Neural crest cell (in vitro differentiated cells): ENCODE measurements at places on chromosomes 11 and 22. TPM values are rescaled to one million over a fixed set of nuclear protein-coding genes. Genes with fewer than 3 reads are reported as not detected.

- no peak for DNase-seq
These were observed 6.1 kb downstream of the C11orf96 start for GRCh38 chr11:43948341-43949225.

GRCh38 chr22:49934891-49935557 lies 16.6 kb downstream of the CRELD2 start:
- DNase-seq = no peak

HBB gene
- total RNA-seq = not detected in 2 replicates

DNA sequence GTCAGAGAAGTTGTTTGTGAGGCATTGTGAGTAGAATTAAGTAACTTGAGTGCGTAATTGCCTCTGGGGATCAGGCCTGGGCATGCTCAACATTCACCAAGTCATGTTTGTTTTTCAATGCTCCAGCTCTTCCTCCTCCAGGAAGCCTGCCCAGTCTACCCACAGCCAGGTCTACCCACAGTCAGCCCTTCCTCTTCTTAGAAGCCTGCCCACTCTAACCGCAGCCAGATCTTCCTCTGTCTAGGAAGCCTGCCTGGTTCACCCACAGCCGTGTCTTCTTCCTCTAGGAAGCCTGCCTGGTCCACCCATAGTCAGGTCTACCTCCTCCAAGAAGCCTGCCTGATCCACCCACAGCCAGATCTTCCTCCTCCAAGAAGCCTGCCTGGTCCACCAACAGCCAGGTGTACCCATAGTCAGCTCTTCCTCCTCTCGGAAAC lies 25.0 kb downstream of the LRP5 start:
- no peak for DNase-seq

OTOG gene
- total RNA-seq = not detected in 2 replicates

- no peak for DNase-seq
These were observed 732.7 kb upstream of the TENM4 start for GRCh38 chr11:80173371-80174136.

- no peak for DNase-seq
These were observed 37.1 kb upstream of the CELSR1 start for GRCh38 chr22:46574438-46574992.

FAM227A gene
- 7.3 and 7.8 TPM in 2 replicates for total RNA-seq

DNA sequence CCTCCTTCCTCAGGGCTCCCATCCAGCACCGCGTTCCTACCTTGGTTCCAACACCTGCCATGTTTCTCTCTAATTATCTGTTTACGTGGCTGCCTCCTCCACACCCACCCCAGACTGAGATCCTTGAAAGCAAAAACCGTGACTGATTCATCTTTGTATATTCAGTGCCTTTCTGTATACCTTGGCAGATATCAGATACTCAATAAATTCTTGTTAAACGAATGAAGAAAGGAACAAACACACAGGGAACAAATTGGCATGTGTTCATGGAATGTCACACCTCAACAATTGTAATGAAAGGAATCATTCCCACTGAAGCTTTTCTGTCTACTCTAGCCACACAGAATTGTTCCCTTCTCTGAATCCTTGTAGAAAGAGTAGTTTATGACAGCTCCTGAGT lies 20.4 kb upstream of the LRRC55 start:
- no peak for DNase-seq

GRCh38 chr11:27485930-27486773 lies 13.6 kb upstream of the LGR4 start:
- DNase-seq = peak; percentile 67

DNA sequence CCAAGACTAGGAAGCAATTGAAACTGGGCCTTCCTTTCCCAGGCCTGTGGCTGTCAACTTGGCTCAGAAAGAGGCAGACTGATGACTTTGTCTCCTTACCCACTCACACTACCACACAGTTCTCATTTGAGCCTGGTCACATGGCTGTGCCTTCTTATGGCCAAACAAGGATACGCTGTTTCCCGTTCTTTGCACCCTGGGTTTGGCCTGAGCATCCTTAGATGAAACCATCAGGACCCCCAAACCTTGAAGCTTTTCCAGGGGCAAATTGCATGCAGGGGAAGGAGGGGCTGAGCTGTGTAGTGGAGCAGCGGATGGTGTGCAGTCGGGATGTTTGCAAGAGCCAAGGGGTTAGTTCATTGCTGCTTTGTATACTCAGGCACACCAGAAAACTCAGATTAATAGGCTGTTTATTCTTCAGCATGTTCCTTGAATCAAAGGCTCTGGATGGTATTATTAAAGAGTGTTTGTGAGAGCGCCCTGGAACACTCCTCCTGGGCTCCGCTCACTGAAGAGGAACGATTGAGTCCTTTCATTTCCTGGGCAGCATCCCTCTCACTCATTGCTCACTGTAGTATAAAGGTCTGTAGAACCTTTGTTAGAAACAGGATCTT lies 69.8 kb downstream of the ARFGAP2 start:
- DNase-seq = no peak

- DNase-seq = no peak
These were observed 76.0 kb downstream of the EXT2 start for GRCh38 chr11:44171518-44171917.

AIFM3 gene
- 0.79 and 0.84 TPM in 2 replicates for total RNA-seq

DNA sequence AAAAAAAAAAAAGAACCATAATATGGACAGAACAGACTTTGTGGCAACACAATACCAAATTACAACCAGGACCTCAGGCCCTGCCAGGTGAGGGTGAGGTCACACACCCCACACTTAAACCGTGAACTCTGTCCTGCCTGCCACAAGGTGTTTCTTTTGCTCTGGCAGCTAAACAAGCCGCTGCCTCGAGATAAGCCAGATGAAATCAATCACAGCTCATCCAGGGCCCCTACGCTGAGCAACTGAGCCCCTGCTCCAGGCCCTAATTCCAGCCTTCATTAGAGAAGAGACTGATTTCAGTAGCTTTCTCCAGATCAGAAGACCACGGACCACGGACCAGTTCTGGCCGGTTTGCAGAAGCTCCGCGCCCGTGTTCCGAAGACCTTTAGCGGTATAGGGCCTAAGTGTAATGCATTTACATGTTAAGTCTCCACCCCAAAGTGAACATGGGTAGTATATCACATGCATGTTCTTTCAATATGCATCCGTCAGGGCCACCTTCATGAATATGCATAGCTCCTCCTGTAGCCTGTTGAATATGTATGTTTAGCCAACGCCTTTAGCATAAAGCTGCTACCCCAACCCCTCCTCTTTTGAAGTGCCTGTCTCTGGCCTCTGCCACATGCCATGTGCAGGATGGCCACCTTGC lies 14.8 kb upstream of the RAC2 start:
- DNase-seq = no peak

DNA sequence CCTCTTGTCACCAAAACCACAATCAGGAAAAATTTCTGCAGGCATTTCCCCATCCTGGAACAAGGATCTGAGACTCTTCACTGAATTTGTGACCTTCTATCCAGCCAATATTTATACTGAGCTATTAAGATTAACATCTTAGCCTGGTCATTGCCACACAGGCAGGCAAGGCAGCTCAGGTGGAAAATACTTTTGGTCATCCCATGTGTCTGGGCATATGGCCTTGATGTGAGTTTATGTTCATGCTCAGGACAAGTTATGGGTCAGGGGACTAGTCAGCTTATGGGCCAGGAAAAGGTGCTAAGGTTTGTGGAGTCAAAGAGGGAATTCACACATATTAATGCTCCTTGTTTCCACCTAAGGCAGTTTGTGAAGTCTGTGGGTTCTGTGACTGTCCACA lies 124.3 kb upstream of the TOP3B start:
- no peak for DNase-seq

DNA sequence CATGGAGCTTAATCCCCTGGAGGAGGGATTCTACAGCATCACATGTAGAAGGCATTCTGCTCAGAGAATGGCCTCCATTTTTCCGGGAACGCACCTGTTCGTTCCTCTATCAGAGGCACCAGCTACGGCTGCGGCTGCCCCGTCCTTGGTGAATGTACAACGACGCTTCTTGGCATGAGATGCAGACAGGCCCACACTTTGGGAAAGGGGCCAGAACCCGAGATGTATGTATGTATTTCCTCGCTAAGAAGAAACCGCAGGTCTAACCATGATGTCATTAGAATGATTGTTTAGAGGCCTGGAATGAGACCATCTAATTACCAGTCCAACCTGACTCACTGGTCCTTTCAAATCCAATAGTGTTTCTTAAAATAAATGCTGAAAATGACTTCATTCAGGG lies 1293.4 kb downstream of the TBC1D22A start:
- no peak for DNase-seq

OR51I1 gene
- not detected in 2 replicates for total RNA-seq

DNA sequence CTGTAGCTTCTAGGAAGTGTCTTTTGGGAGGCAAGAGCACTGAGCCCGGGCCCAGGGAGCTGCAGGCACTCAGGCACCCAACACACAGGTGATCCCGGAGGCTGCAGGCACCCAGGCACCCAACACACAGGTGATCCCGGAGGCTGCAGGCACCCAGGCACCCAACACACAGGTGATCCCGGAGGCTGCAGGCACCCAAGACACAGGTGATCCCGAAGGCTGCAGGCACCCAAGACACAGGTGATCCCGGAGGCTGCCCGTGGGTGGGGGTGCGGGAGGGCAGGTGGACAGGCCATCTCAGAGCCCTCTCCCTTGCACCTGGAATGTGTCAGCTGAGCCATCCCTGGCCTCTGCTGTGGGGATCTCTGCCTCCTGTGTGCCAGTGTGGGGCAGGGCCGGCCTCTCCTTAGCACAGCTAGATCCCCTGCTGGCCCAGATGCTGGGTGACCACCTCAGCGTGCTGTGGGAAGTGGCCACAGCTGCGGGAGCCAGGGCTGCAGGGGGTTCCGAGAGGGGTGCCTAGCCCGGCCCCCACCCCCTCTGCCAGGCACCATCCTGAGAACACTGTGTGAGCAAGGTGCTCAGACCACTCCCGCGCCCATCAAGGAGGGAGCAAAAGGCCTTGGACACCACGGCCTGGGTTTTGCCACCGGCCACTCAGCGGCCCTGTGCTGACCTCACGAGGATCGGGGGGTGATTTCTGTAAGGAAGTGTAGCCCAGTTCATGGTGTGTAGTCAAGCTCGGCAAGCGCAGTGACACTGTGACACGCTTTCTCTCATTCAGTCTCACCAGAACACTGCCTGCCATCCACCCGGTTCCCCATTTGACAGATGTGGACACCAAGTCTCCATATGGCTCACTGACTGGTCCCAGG lies 14.2 kb downstream of the MRGPRG start:
- no peak for DNase-seq

GRCh38 chr11:115980337-115981103 lies 476.3 kb upstream of the CADM1 start:
- DNase-seq = no peak

UBQLN3 gene
- not detected in 2 replicates for total RNA-seq

DNA sequence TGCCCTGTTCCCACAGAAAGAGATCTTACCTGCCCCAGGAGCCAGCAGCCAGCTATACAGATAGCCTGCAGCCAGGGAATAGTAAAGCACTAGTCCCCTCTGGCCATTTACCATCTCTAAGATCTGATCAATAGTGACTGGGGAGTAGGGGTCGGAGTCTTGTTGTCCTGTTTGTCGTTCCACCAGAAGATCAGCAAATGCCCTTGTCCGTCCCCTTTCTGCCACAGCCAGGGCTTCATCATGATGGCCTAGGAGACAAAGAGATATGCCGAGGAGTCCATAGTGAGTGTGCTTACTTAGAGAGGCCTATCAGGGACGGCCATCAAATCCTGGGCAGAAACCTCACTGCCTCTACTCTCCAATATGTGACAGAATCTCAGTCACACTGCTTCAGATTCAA lies 177.1 kb upstream of the PITPNB start:
- no peak for DNase-seq

GRCh38 chr11:45576461-45577215 lies 88.8 kb downstream of the CHST1 start:
- no peak for DNase-seq

DNA sequence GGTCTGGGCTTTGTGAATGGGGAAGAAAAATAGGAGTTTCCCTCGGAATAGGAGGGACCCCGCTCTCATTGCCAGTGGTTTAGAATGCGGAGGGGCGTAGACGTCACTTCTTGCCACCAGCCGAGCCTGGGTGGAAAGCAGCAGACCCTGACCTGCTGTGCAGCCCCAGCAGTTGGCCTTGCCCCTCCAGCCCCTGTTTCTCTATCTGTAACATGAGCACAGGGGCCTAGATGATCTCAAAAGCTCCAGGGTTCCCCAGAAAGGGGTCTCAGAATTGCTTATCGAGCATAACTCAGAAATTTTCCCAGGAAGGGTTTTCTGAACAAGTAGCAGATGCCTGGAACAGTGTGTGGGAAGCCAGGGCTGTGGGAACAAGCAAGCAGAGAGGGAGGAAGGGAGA lies 43.9 kb downstream of the C11orf91 start:
- DNase-seq = no peak

MUC15 gene
- not detected in 2 replicates for total RNA-seq

- no peak for DNase-seq
These were observed 4.3 kb upstream of the RRM1 start for GRCh38 chr11:4090258-4090657.

DNA sequence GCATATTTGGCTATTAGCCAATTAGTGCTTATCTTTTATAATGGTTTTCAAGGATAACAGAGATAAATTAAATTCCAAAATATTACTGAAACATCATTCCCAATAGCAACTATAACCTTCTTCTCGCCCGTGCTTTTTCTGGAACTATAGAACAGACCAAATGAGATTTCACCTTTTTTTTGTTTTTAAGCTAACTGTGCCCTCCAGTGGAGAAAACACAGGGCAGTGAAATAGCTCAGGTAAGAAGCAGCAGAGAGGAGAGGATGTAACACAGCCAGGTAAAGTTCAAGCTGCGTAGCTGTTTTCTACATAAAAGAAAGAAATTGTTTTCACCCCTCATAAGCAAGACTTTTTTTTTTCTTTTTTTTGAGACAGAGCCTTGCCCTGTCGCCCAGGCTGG lies 28.2 kb downstream of the HSD17B12 start:
- DNase-seq = no peak

GRCh38 chr11:108958368-108959104 lies 293.7 kb downstream of the DDX10 start:
- DNase-seq = no peak

HEPN1 gene
- total RNA-seq = not detected in 2 replicates

DNA sequence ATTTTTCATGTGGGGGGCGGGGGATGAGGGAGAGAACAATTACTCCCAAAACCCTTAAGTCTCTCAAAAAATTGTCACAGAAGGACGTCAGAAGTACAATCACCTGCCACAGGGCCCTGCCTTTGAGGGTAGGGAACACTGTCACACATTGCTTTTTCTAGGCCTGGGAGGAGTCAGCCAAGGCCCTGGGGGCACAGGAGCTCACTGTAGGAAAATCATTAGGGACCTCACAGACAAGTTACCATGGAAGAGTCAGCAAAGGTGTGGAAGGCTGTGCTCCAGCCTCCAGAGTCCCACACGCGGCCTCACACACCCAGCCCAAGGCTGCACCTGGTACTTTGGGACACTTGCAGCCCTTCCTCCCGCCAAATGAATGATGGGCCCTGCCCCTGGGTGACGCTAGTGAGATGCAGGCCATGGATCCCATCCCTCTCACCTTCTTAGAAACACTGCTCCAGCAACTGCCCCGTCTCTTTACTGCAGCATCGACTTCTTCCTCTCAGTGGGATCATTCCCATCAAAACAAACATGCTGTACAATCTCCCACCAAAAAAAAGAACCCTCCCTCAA lies 3.3 kb downstream of the PLEKHA7 start:
- DNase-seq = no peak

ACTN3 gene
- 0.16 and 0.35 TPM in 2 replicates for total RNA-seq
